ENCODE measurements at places on chromosomes 4 and X.

GRCh38 chrX:87874043-87874442 lies 356.4 kb downstream of the KLHL4 start:
- no peak for DNase-seq

DNA sequence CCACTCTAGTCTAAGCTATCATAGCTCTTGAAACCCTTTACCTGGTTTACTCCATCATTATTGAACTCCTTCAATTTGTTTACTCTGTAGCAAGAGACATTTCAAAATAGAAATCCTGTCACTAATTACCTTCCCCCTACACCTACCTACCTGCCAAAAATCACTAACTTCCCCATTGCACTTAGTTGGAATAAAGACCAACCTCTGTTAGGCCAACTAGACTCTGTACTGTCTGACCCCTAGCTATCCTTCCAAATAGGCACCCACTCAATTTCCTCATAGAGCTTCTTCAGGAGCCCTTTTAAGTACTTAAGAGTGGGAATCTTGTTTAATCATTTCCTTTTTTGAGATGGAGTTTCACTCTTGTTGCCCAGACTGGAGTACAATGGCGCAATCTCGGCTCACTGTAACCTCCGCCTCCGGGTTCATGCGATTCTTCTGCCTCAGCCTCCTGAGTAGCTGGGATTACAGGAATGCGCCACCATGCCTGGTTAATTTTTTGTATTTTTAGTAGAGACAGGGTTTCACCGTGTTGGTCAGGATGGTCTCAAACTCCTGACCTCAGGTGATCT lies 8.9 kb upstream of the CDKL2 start:
- no peak for DNase-seq

GRCh38 chr4:128958194-128958593 lies 135.1 kb downstream of the SCLT1 start:
- DNase-seq: no peak

GRCh38 chr4:177448850-177449249 lies 6.6 kb upstream of the AGA start:
- no peak for DNase-seq

GRCh38 chrX:32150141-32150540 lies 1061.2 kb downstream of the DMD start:
- no peak for DNase-seq

DNA sequence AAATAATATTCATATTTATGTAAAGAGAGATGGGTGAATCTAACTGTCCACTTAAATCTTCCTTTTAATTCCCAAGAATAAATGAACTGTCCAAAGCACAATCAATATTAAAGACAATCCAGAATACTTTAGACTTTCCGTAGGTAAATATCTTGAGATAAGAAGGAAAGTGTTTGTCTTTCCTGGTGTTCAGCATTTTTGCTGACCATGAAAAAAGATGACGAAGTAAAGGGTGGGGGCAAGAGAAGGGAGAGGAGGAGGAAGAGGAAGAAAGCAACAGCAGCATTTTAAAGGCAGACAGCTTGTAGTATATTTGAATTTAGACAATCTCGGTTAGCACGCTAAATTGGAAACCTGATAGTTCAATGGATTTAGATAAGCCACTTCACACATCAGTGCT lies 498.2 kb downstream of the KCNIP4 start:
- DNase-seq: no peak

- no peak for DNase-seq
These were observed 34.0 kb downstream of the LHFPL1 start for GRCh38 chrX:112645774-112646173.

GRCh38 chr4:26130173-26130572 lies 190.6 kb upstream of the RBPJ start:
- DNase-seq: no peak

DNA sequence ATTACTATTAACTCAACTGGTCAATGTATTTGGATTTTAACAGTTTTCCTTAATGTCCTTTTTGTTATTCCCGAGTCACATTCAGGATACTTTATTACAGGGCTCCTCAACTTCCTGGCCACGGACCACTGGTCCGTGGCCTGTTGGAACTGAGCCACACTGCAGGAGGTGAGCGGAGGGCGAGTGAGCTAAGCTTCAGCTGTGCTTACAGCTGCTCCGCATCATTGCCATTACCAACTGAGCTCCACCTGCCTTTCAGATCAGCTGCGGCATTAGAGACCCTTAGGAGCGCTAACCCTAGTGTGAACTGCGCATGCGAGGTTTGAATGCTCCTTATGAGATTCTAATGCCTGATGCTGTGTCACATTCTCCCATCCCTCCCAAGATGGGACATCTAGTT lies 591.7 kb downstream of the CCSER1 start:
- DNase-seq: no peak

GRCh38 chrX:46262304-46262703 lies 282.9 kb downstream of the ZNF674 start:
- no peak for DNase-seq

DNA sequence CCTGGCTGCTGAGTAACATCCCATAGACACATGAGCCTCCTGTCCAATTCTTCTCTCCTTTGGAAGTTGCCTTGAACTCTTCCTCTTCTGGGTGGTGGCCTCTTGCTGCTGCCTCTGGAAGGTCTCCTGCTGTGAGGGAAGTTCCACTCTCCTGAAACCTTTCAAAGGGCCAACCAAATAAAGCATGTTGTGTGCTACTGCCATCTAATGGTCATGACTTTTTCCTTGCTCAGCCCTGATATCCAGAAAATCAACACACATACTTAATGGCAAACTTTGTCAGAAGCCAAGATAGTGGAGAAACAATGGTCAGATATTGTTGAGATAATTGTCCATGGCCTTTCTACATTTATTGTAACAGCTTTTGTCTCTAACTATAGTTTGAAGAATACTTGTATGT lies 19.1 kb upstream of the ZXDA start:
- peak; percentile 17 for DNase-seq

- DNase-seq: peak; percentile 22
These were observed 100.5 kb upstream of the TBC1D9 start for GRCh38 chr4:140856621-140857062.

GRCh38 chr4:77104791-77105540 lies 29.2 kb upstream of the CCNI start:
- peak; percentile 36 for DNase-seq

DNA sequence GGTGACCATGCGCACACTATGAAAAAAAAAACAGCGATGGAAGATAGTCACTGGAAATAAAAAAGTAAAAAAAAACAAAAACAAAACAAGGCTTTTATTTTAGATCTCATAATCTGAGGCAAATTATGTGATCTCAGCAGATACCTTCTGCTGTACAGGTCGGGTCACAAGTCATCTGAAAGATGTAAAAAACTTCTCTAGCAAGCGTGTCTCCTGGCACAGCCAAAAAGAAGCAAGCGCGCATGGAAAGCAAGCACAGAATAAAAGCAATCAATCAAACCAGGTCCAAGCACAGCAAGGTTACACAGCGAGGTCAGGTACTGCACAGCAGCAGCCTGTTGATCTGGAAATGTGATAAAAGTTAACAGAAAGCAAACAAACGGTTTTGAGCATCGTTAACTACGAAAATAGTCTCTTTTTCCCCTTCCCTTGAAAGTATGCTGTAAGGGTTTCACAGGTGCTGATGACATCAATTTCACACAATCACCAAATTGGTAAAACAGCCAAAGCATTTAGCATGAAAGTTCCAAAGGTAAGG lies 79.3 kb upstream of the MTNR1A start:
- DNase-seq: no peak

- peak; percentile 4 for DNase-seq
These were observed 203.2 kb downstream of the HTR2C start for GRCh38 chrX:114787061-114787460.

DNA sequence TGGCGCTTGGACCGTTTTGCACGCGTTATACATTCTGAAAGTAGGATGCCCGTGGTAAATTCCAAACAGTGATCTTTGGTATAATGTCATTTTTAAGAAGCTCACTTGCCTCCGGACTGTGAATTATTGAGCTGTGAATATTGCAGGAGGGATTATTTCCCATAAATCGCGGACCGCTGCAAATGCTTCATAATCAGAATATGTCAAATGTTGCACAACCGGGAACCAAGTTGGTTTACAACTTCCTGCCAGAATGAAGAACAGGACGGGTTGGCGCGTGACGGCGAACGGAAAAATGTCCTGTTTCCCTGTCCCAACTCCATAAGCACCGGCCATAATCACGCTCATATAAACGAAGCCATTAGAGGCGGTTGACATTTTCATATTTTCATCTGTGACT lies 67.6 kb downstream of the SHOX start:
- DNase-seq: no peak

DNA sequence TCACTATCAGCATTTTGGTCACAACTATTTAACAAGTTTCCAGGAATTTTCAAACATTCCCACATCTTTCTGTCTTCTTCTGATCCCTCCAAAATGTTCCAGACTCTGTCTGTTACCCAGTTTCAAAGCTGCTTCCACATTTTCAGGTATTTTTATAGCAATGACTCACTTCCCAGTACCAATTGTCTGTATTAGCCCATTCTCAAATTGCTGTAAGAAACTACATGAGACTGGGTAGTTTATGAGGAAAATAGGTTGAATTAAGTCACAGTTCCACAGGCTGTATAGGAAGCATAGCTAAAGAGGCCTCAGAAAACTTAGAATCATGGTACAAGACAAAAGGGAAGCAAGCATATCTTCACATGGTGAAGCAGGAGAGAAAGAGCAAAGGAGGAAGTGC lies 475.0 kb upstream of the PCDH7 start:
- DNase-seq: no peak

DNA sequence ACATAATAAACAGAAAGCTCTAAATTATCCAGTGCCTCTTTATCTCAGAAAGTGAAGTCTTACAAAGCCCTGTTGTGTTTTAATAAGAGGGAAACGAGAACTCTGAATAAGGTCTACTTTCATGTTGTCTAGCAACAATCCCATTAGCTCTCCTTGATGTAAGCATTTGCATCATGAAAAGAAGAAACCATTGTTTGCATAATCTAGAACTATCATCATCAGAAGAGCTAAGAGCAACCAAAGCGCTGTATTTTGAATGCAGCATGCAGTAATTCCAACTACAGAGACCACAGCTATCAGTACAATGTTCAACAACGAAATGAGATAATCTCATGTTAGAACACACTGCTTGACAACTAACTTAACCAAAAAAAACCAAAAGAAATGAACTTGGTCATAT lies 257.1 kb downstream of the CAMK2D start:
- no peak for DNase-seq

DNA sequence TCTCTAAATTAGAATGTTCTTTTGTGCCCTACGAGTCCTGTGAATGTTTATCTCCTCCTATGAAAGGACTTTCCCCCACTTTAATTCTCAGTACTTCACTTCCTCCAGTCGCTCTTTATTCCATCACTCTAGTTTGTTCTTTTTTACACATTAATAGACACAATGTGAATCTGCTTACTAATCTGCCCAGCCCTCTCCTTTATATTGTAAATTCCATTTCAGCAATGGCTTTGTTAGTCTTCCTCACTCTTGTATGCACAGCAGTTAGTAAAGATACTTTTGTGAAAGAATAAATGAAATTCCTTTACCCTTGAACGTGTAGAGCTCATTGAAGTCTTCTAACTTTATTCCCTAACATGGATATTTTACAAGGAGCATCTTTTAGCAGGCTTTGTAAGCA lies 255.3 kb downstream of the GALNTL6 start:
- no peak for DNase-seq

DNA sequence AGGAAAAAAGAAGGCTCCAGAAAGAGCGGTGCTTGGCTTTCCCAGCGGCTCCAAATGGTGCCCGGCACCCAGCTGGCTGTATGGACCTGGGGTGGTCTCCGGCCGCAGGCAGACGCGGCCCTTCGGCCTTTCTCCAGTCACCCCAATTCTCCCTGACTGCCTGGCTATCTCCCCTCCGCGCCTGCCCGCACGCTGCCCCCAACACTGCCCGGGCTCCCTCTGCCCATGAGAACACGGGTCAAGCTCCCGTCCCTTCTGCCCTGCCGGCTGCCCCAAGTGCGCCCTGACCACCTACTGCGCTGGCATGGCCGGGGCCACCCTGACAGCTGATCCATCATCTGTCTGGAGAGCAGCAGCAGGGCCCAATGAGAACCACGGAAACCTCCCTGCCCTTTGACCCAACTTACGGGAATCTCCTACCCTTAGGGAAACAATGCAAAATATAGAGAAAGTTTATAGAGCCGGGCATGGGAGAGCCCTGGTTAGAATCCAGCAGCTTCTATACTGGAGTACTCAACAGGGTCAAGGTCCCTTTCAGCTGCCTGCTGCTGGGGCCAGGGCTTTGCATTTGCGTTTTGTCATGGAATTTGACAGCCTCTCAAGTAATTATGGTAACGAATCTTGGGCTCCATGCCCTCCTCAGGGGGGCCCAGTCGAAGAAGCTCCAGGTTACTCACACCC lies 1.2 kb upstream of the FAM3A start:
- no peak for DNase-seq

DNA sequence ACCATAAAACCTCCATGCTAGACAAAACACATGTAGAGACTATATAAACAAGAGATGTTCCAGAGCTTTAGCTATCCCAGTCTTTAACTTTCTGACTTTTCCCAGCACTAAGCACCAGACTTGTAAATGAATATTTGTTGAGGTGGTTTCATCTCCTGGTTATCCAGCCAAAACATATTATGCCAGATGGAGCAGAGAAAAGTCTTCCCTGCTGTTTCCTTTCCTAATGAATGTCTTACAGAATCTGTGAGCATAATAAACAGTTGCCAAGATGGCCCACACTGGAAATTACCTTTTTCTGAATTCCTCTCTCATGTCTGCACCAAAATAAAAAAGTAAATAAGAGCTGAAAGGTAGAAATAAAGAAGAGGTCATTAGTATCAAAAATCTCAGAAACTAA lies 159.2 kb downstream of the TECRL start:
- DNase-seq: no peak

- no peak for DNase-seq
These were observed 26.8 kb upstream of the ATXN3L start for GRCh38 chrX:13346646-13347045.

DNA sequence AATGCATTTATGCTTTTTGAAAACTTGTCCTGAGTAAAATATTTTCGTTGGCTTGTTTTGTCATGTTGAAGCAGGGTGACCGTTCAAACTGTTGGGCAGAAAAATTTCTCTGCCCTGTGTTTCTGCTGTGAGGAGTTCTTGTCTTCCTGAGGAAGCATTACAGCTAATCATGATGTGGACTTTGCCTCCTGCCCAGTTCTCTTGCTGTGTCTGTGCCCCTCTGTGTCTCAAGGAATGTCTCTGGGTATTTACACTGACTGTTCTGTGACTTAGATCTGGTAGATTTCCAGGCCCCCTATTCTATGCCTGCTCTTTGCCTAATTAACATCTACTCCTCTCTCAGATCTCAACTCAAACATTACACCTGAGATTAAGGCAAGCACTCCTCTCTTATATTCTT lies 30.4 kb upstream of the RPL34 start:
- DNase-seq: no peak
